K562 (cell line): ENCODE measurements at places on chromosomes 5 and 9.

DNA sequence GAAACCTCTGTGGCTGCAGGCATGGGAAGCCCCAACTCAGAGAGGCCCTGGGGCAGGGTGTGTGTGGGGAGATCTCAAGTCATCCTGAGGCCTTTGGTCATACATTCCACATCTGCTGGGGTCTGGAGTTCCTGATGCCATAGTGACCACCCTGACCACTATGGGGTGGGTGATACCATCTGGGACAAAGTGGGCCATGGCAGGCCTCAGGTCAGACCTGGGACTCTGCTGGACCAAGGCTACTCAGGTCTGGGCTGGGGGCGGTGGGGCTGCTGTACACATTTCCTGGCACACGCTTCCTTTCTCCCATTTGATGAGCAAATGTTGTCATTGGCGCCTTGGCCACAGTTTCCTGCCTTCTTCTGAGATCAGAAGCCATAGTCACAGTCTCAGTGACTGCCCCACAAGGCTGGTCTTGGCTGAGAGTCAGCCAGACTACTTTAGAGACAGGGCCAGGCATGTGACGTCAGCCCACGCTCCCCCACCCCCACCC lies 15.1 kb upstream of the ACSL6 start:
- DNase-seq: no peak

DNA sequence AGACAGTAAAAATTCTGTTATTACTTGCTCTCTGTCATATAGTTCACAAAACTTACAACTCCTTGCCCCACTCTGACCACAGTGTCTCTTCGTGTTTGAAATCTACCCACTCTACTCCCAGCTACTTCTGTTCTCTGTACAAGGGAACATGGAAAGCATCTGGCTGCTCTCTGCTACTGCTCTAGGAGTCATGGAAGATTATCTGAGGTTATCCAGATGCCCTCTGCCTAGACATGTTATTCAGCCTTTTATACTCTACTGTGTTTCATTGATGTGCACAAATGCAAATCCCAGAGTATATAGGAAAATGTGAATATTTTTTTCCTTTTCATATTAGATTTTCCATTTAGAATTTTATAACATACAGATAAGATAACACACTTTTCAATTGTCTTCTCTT lies 1525.6 kb downstream of the MAT2B start:
- DNase-seq: no peak

- no peak for DNase-seq
Observed at GRCh38 chr5:128546658-128547281, 8.7 kb upstream of the FBN2 start.

DNA sequence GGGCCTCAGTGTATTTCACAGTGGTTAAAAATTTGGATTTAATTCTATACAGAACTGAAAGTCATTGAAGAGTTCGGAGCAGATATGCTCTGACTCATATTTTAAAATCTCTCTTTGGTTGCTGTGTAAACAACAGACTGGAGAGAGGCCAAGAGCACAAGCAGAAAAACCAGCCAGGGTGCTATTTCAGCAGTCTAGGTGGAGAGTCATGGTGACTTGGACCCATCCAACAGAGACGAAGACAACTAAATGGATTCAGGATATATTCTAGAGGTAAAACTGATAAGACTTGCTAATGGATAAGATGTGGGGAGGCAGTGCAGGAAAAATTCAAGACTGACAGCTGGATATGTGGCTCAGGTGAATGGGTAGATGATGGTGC lies 168.9 kb downstream of the MAPKAP1 start:
- DNase-seq: no peak

DNA sequence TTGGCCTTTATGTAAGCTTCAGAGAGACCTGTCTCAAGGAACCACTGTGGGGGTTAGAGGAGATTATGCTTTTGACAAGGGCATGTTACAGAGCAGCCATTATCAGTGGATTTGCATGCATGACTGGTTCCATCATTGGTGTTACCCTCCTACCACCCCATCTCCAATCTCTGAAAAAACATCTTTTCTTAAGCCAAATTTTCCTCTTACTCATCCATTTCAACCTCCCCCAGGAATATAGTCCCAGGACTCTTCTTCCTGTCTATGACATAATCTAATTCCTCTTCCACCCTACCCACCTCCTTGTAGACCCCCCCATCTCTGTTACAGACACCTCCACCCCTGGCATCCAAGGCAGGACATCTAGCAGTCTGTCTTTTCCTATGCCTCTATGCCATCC lies 33.1 kb upstream of the ADRB2 start:
- no peak for DNase-seq

- DNase-seq: no peak
Observed at GRCh38 chr5:61689153-61689846, 357.2 kb downstream of the ZSWIM6 start.

GRCh38 chr9:77677397-77677796 lies 29.3 kb upstream of the GNA14 start:
- no peak for DNase-seq

DNA sequence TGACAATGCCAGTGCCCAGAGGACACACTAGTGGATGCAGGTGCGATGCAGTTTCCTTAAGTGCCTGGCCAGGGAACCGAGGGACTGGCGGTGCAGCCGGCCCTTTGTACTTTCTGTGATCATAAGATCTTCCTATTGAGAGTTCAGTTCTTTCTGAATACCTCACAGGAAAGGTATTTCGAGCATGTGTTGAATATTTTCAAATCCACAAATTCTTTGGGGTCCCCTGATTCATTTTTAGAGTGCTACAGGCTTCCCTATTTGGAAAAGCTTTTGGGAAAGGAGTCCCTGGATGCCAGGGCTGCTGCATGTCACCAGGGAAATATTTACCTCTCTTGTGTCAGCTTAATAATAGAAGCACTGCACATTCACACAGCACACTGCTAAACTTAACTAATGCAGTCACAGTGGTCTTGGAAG lies 281.5 kb downstream of the GADD45G start:
- DNase-seq: no peak

DNA sequence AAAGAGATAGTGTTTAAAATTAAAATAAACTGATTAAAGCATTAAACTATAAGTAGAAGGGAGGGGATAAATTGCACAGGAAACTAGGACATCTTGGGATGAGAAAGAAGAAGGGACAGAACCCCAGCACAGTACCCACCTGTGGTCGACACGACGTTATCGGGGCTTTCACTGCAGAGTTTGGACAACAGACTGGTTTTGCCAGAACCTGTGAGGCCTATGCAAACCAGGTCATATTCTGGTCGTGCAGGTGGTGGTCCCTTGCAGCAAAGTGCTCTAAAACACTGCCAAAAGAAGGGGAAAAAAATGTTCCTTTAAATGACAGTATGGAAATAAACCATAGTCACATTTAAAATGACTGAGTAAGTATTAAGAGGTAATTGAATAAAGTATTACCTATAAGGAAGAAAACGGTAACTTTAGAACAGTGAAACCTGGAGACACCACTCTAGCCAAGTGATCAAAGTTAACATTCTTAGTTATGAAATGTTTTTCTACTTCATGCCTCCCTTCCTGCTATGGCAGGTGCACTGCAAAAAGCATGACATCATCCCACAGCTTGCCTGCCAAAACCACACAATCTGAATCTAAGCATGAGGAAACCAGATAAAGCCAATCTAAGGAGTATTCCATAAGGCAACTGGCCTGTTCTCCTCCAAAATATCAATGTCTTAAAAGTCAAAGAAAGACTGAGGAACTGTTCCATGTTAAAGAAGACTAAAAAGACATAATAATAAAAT lies 138.6 kb downstream of the ARL15 start:
- no peak for DNase-seq

DNA sequence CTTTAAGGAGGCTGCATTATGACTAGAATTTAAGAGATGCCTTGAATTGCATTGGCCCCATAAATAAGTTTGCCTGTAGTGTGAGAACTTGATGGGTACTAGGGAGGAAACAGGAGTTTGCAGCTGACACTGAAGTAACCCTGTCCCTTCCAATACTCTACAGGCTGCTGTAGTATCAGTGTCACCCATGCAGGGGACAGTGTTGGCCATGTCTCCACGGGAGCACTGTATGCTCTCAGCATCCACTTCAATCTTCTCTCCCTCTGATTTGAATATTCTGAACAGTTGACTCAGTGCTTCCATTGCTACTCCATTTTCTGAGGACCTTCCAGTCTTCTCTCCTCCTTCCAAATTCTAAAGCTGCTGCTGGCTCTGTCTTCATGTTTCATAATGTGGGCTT lies 11.4 kb upstream of the IFNA14 start:
- DNase-seq: no peak

DNA sequence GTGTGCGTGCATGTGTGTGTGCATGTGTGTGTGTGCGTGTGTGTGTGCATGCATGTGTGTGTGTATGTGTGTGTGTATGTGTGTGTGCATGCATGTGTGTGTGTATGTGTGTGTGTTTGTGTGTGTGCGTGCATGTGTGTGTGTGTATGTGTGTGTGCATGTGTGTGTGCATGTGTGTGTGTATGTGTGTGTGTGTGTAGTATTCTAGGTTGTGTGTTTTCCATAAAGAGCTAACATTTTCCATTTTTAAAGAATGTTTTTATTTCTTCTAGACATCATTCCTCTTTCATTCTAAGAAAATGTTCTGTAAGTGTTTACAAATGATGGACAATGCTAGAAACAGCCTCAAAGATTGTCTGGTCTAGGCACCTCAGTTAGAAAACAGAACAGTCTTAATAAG lies 15.6 kb downstream of the ENTREP1 start:
- no peak for DNase-seq

- peak; percentile 86 for DNase-seq
Observed at GRCh38 chr9:36136272-36136893, at the start of gene GLIPR2. Gene GLIPR2, plus strand, starts transcription at chr9:36136733. Its CDS starts 46 bp downstream, at chr9:36136779.

GRCh38 chr9:93369686-93370085 lies 81.8 kb upstream of the FAM120A start:
- no peak for DNase-seq

- no peak for DNase-seq
Observed at GRCh38 chr9:135661816-135662560, 1.1 kb upstream of the LCN9 start.

- DNase-seq: no peak
Observed at GRCh38 chr5:26518065-26518464, 520.3 kb downstream of the CDH9 start.

- peak; percentile 54 for DNase-seq
Observed at GRCh38 chr9:87479801-87480201, 17.9 kb upstream of the DAPK1 start.

DNA sequence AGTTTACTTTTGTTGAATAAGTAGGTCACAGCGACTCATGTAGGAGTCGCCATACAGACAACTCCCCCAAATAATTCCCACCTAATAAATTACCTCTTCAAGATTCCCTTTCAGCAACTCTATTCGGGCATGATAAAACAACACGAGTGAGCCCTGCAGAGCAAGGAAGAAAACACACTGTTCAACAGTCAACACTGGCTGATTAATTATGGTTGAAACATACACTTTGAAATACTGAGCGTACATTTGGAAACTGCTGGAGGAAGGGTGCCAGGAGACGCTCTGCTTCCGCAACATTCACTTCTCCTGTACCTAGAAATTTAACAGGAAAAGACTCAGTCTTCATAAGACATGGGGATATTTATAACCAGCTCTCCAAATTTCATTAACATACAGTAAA lies 117.5 kb downstream of the TTC39B start:
- no peak for DNase-seq

DNA sequence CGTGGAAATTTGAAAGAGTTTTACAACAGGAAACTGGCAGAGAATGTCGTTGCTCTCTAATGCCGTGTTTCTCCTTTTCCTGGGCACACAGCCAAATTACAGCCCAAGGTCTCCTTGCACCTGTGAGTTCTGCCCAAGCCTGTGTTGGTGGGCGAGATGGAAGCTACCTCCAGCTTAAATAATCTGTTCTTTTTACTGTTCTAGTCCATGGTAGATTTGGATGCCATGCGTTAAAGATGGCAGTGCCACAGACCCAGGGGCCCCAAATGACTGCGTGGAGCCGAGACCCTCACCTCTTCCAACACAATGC lies 92.6 kb upstream of the IRX4 start:
- DNase-seq: no peak

DNA sequence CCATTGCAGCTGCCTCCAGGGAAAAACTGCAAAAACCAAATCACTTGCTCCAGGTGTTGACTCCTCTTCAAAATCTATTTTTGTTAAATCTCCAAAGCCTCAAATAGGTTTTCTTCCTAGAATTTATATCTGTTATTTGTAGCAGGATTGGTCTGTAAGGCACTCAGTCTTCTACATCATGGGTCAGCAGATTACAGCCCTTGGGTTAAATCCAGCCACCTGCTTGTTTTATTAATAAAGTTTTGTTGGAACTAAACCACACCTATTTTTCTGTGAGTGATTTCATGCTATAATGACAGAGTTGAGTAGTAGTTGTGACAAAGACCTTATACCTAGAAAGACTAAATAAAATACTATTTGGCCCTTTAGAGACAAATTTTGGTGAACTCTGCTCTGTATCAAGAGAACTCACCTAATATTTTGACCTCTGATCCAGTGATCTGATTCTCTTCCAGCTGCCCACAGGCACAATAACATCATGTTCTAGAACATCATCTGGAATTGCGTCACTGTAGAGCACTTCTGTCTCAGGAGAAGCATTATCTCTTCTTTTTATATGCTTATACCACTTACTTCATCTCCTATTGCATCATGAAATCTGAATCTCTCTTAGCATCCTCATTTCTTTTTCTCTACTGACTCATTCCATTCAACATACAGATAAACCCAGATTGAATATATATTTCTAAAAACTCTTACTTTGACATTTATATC lies 130.1 kb downstream of the RPS23 start:
- DNase-seq: no peak

- DNase-seq: no peak
Observed at GRCh38 chr5:180423598-180423997, 70.5 kb upstream of the GFPT2 start.

DNA sequence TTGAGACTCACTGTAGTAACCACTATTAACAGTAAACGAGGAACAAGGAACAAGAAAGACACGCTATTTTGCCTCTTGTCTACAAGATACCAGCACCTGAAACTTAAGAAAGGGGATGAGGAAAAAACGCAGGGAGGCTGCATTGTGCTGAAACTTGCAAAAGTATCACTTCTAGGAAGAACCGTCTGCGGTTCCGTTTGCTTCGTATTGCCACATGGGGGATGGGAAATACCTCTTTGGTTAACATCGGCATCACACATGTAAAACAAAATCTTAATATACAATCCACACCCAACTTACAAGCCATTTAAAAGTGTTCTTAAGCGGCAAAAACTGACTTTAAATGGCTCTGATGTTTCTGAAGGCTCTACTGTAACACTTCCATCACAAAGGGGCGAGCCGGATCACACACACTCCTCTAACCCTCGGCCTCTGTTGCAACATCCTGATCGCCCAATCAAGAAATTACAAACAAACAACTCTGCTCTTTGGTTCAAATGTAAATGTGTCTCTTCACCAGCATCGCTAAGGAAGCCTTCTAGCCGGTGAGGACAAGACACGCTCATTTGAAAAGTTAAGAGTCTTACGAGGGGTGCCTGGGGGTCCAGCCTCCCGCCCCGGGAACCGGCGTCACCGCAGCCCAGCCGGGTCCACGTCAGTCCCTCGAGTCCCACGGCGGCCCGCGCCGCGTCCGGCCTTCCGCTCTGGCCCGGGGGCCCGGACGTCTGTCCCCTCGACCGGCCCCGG lies 621 bp downstream of the SEC16A start:
- peak; percentile 45 for DNase-seq
